ENCODE measurements at places on chromosomes 3 and 15. TPM values are rescaled to one million over a fixed set of nuclear protein-coding genes. Genes with fewer than 3 reads are reported as not detected.

DNA sequence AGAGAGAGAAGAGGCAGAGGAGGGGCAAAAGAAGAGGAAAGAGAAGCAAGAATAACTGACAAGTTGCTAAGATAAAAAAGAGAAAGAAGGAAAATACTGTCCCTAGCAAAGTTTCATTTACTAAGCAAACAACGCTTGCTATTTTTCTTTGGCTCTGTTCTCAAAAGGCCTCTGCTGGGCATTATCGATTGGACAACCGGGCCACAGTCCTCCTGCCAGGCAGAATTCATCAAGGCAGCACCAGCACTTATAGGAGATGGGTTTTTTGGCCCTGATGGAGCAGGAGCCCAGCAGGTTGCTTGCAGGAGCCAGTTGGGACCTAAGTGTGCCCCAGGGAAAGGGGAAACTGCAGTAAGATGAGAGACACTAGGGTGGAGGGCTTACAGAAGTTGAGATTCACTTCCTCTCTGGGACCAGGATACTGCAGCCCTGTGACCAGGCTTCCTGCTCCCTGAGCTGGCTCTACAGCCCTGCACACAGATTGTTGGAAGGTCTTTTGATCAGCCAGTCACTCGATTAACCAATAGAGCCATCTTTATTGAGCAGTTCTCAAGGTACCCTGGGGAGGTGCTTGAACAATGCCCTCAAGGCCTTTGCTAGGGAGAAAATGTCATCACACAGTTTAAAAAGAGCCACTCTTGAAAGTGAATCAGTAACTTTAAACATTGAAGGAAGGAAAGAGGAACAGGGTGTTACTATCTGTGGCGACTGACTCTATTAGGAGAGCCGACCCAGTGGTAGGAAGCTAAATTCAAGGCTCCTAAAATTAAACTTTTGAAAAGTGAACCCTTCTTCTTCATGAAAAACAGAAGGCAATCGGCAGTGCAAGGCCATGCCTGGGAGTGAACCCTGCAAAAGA lies 28.8 kb upstream of the GLCE start:
- no peak for DNase-seq

GRCh38 chr3:58288011-58288728 lies 17.9 kb upstream of the RPP14 start:
- DNase-seq, result no peak

The ALDH1A2 gene
- total RNA-seq, result 12.5 TPM

The KCNMB2 gene
- 3.2 TPM for total RNA-seq

DNA sequence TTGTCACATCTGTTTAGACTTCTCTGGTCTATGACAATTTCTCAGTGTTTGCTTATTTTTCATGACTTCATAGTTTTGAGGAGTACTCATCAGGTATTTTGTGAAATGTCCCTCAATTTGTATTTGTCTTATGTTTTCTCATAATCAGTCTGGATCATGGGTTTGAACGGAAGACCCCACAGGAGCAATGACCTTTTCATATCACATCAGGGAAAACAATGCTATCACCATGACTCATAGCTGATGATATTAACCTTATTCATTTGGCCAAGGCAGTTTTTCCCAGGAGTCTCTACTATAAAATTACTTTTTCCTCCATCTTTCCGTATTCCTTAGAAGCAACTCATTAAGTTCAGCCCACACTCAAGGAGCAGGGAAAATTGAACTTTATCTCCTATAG lies 32.7 kb downstream of the AADACL2 start:
- DNase-seq, result no peak

The GRM2 gene
- total RNA-seq, result 0.14 TPM

The C3orf33 gene
- total RNA-seq, result 6.1 TPM

The SPINT1 gene
- 3.8 TPM for total RNA-seq

GRCh38 chr15:81097890-81098280 lies 36.2 kb upstream of the CFAP161 start:
- no peak for DNase-seq
